ENCODE measurements at places on chromosomes 3 and 15. TPM values are rescaled to one million over a fixed set of nuclear protein-coding genes. Genes with fewer than 3 reads are reported as not detected.

- DNase-seq, result peak; percentile 90
These were observed 596.7 kb downstream of the FGF12 start for GRCh38 chr3:192130534-192131132.

DNA sequence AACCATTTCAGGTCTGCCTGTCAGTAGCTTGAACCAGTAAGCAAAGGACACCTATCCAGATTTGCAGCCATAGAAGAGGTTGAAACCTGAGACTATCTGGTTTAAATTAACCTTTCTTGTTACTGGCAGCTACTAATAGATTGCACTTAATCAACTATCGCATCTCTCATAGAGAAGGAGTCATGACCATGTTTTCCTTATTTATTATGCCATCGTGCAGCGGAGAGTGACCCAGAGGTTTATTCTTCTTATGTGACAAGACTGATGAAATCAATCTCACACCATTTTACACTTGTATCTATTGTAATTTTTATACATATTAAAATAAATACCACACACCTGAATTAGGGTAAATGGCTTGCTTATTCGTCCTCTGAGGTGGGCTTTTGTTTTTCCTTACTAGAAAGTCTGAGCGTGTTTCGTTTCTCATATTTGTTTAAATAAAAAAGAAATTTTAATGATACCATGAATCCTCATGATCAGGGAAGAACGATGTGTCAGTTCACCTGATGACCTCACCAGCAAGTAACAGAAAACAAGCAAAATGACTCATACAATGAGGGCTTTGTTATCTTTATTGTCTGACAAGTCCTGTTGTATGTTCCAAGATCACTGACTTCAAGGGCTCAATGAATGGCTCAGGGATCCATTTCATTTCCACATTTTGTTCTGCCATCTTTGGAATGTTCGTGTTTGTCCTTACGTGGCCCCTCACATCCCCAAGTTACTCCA, 379.5 kb upstream of the DPH6 start:
- no peak for DNase-seq

DNA sequence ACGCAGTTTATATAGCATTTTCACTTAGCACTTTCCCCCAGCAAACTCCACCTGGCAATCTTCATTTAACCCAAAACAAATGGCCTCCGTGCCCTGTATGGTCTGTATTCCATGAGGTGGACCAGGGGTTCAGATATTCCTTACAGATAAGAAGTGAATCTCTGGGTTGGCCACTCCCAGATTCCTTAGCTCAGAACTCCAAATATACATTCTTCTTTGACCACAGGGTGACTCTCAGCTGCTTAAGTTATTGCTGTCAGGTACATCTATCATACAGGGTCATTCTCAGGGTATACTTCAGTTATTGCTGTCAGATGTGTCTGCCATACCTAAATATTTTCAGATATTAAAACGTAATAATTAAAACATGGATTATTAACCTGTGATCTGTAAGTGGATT, 229.8 kb downstream of the TBL1XR1 start:
- no peak for DNase-seq

DNA sequence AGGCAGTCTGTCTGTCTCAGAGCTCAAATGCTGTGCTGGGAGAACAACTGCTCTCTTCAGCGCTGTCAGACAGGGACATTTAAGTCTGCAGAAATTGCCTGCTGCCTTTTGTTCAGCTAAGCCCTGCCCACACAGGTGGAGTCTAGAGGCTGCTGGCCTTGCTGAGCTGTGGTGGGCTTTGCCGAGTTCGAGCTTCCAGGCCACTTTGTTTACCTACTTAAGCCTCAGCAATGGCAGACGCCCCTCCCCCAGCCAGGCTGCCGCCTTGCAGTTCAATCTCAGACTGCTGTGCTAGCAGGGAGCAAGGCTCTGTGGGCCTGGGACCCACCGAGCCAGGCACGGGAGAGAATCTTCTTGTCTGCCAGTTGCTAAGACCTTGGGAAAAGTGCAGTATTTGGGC, 25.0 kb upstream of the RPP14 start:
- peak; percentile 12 for DNase-seq

- DNase-seq, result no peak
These were observed 79.7 kb upstream of the ZNF280D start for GRCh38 chr15:56812961-56813360.

DNA sequence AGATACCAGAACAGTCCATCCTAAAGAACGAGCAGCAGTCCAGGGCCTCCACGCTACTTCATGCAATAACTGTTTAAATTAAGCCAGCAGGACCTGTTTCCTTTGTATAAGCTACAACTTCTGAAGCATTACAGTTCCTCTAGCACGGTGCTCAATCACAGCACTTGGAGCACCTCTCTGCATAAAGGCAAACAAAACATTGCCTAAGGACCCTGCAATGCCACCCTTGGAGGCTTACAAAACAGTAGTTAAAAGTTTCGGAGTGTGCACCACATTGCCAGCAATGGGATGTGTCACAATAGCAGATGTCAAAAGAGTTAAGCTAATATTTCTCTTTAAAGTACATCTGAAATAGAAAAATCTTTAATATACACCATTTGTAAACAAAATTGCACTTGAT, 2.6 kb upstream of the VPS39 start:
- DNase-seq, result no peak

DNA sequence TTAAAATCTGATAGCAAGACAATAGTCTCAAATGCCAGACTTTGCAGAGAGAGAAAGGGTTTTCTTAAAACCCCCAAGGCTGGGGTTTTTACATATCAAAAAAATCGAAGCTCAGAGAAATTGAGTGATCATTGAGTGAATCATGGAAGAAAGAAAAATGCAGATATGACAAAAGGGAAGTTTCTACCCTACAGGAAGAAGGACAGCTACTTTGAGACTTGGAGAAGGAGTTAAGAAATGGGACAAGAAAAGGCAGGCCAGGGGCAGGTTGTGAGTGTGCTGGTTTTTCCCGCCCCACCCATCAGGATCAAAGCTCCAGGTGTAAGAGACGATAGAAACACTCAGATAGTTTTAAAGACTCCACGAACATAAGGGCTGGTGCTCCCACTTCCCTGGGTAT, 18.6 kb downstream of the TMEM158 start:
- no peak for DNase-seq

DNA sequence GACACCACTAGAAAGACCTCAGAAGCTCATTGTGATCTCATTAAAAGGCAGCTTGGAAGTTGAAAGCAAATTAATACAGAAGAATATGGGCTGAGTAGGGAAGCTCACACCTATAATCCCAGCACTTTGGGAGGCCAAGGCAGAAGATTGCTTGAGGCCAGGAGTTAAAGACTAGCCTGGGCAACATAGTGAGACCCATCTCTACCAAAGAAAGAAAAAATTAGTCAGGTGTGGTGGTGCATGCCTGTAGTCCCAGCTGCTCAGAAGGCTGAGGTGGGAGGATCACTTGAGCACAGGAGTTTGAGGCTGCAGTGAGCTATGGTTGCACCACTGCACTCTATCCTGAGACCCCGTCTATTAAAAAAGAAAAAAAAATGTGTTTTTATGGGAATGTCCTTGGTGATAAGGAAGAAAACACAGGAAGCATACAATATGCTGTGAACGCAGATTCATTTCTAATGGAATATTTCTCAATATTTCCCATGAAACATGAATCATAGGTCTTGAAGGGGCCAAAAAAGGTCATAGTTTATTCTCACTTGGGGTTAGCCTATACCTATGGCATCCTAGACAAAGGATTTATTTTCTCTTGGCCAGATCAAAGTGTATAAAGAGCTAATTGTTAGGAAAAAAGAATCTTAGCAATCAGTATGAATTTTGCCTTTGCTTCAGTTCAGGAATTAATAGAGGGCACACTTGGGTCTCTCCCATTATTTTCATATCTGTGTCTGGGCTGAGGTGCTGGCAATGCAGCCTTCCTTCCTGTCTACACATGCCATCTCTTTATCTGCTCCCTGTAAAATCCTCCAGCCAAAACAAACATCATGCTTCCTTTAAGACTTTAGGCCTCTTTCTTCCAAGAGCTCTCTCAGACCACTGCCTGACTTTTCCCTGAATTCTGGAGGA, 98.2 kb downstream of the FNDC3B start:
- DNase-seq, result no peak

DNA sequence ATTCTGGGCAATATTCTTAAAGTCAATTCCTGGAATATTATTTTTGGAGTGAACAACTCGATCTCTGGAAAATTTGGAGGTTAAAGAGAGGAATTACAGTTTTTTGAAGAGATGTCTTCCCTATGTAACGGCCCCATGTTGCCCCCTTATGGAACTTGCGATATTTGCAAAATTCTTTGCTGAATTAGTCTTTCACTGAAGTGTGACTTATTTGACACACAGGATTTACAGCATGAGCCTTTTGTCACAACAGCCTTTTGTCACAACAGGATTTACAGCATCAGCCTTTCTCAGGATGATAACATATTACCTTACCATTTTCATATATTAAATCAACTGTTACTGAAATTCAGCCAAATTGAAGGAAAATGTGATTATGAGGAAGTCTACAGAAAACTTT, 37.8 kb upstream of the SPTSSB start:
- DNase-seq, result peak; percentile 80

DNA sequence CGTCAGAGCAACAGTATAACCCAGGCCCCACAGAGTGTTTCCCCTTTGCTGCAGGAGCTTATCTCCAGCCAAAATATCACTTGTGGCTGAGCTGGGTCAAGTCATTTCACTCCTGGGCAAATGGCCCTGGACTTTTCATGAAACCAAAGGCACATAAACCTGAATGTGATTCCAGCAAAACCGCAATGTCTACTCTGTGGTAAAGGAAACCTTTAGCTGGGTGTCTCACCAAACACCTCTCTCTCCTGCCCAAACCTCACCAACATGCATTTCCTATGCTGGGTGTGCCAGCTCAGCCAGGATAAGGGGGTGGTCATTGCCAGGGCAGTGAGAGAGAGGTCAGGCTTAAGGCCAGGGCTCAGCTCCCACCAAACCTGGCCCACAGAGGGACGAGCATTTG, 67.4 kb downstream of the GTPBP8 start:
- DNase-seq, result peak; percentile 23

The HES1 gene
- total RNA-seq, result 20.2 TPM

The C15orf61 gene
- 13.3 TPM for total RNA-seq

The GALNT15 gene
- not detected for total RNA-seq

The TMCO5A gene
- total RNA-seq, result not detected

The TGM4 gene
- total RNA-seq, result not detected

The LDHAL6B gene
- not detected for total RNA-seq
